ENCODE measurements at places on chromosomes 12 and 14. TPM values are rescaled to one million over a fixed set of nuclear protein-coding genes. Genes with fewer than 3 reads are reported as not detected.

GRCh38 chr14:61033855-61034254, 52.8 kb downstream of the SLC38A6 start:
- H3K4me1 ChIP-seq, result peaks cover 23% of the 10 kb centered on the region
- H3K27ac ChIP-seq, result peak overlapping the region; percentile 66
- H3K27me3 ChIP-seq, result no peaks in the 10 kb centered on the region
- DNase-seq, result no peak
- no peak overlapping the region for H3K4me3 ChIP-seq

DNA sequence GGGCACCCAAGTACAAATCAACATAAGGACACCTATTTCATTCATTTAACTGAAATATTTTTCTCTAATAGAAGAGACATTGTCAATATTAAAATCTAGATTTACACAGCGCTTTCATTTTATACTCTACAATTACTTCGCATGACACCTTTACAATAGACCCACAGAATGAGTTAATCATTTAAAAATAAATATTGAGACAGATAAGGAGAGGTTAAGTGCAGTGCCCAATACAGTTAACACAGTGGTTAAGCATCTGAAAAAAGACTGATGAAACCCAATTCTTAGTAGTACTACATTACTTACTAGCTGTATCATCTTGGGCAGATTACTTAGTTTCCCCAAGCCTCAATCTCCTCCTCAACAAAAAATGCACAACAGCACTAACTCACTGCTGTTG, 116.2 kb downstream of the DENND5B start:
- no peak overlapping the region for H3K4me3 ChIP-seq
- H3K36me3 ChIP-seq, result no peaks in the 10 kb centered on the region
- H3K27ac ChIP-seq, result no peak overlapping the region
- H3K4me1 ChIP-seq, result no peaks in the 10 kb centered on the region
- H3K27me3 ChIP-seq, result peaks cover 3% of the 10 kb centered on the region

GRCh38 chr14:73619524-73619923, 7.2 kb downstream of the ACOT6 start:
- DNase-seq, result no peak
- no peak overlapping the region for H3K4me3 ChIP-seq
- no peaks in the 10 kb centered on the region for H3K4me1 ChIP-seq
- no peaks in the 10 kb centered on the region for H3K36me3 ChIP-seq
- H3K27ac ChIP-seq, result no peak overlapping the region

GRCh38 chr14:69263771-69264170, 3.8 kb downstream of the GALNT16 start:
- peaks cover 7% of the 10 kb centered on the region for H3K4me1 ChIP-seq
- H3K27me3 ChIP-seq, result peaks cover 47% of the 10 kb centered on the region
- H3K27ac ChIP-seq, result no peak overlapping the region
- DNase-seq, result no peak
- H3K4me3 ChIP-seq, result no peak overlapping the region

DNA sequence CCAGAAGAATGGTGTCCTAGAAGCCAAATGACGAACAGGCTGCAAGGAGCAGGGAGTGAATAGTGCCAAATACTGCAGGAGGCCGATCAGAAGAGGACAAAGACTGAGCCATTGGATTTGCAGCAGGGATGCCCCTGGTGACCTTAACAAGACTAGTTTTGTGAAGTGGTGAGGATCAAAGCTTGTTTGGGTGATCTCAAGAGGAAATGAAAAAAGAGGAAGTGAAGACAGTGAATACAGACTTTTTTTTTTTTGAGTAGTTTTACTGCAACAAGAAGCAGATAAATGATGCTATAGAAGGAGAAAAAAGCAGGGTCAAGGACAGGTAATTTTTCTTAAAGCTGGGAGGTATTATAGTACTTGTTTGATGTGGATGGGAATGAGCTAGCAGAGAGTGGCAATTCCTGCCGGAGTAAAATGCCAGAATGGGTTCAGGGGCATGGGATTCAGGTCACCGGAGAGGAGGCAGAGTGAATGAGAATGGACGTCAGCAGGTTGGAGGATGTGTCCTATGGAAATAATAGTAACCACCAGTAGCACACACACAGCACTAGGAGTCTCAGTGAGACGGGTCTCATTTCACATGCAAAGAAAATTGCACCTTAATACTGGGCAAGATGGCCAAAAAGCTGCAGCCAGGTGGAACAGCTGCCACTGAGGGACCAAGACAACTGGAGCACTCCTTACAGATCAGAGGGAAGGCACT, 345.8 kb upstream of the CCDC196 start:
- DNase-seq, result no peak
- no peaks in the 10 kb centered on the region for H3K4me1 ChIP-seq
- no peak overlapping the region for H3K27ac ChIP-seq

DNA sequence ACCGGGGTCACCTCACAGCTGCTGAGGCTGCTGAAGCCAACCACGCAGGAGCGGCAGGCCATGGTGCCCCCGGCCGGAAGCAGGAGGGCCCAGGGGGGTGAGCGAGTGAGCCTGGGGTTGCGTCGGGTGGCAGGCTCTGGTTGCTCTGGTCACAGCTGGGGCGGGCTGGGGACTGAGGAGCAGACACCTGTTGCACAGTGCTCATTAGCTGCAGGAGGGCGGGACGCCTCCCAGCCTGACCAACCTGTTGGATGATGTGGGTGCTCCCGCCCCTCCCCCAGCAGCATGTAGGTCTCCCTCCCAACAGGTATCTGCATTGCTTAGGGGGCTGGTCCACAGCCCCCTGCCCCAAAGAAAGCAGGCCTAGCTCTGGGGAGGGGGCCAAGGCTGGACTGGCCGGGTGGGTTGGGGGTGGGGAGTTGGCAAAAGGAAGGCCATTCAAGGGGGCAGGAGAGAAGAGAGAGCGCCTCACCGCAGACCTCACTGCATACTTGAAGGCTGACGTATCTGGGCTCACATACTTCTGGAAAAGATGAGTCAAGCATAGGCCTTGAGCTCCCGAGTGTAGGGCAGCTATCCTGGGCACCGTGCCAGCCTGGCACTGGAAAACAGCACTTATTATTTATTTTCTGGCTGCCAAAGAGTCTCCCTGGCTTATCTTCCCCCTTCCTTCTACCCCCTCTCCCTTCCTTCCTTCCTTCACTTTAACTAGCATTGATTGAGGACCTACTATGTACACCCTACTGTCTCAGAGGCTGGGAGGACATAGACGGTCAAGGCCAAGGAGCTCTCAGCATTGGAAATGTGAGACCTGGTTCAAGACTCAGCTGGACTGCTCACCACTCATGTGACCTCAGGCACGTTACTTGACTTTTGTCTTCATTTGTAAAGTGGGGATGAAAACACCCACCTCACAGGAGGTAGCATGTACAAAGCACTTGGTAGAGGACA, at the start of gene KRT80:
KRT80 (minus strand) TSS at position 174 of the 951 bp plus-strand sequence; CDS start at position 62, 112 bp downstream.
- peaks cover 10% of the 10 kb centered on the region for H3K4me1 ChIP-seq
- H3K27ac ChIP-seq, result no peak within 1 kb of the TSS
- peak; percentile 21 for DNase-seq
- peaks cover 6% of the 10 kb centered on the region for H3K27me3 ChIP-seq

- DNase-seq, result no peak
- H3K27me3 ChIP-seq, result no peaks in the 10 kb centered on the region
- H3K4me3 ChIP-seq, result no peak overlapping the region
- H3K27ac ChIP-seq, result no peak overlapping the region
Measured at GRCh38 chr14:54133896-54134295, 177.3 kb upstream of the BMP4 start.

GRCh38 chr12:55654511-55655214, 18.0 kb downstream of the OR10P1 start:
- H3K27ac ChIP-seq, result no peak overlapping the region
- DNase-seq, result no peak
- peaks cover 4% of the 10 kb centered on the region for H3K4me1 ChIP-seq
- H3K27me3 ChIP-seq, result peaks cover 12% of the 10 kb centered on the region
- H3K4me3 ChIP-seq, result no peak overlapping the region

- DNase-seq, result peak; percentile 43
- H3K27me3 ChIP-seq, result no peaks in the 10 kb centered on the region
Measured at GRCh38 chr12:57086493-57087009, 2.4 kb upstream of the NAB2 start.

GRCh38 chr14:68964300-68965093, 14.6 kb downstream of the ACTN1 start:
- no peaks in the 10 kb centered on the region for H3K36me3 ChIP-seq
- no peak for DNase-seq
- H3K27ac ChIP-seq, result no peak overlapping the region
- H3K4me3 ChIP-seq, result no peak overlapping the region
- H3K27me3 ChIP-seq, result no peaks in the 10 kb centered on the region

- no peaks in the 10 kb centered on the region for H3K36me3 ChIP-seq
- H3K27me3 ChIP-seq, result peaks cover 9% of the 10 kb centered on the region
- H3K27ac ChIP-seq, result no peak overlapping the region
- no peak overlapping the region for H3K4me3 ChIP-seq
- DNase-seq, result no peak
- peaks cover 2% of the 10 kb centered on the region for H3K4me1 ChIP-seq
Measured at GRCh38 chr12:49910331-49911212, 6.9 kb upstream of the FAIM2 start.

- DNase-seq, result no peak
- H3K4me1 ChIP-seq, result peaks cover 40% of the 10 kb centered on the region
- peaks cover 16% of the 10 kb centered on the region for H3K27me3 ChIP-seq
- H3K27ac ChIP-seq, result no peak overlapping the region
Measured at GRCh38 chr14:75980856-75981255, 939 bp downstream of the TGFB3 start.

- no peak overlapping the region for H3K27ac ChIP-seq
- no peak overlapping the region for H3K4me3 ChIP-seq
- H3K27me3 ChIP-seq, result no peaks in the 10 kb centered on the region
Measured at GRCh38 chr12:71069311-71069710, 88.5 kb downstream of the TSPAN8 start.

DNA sequence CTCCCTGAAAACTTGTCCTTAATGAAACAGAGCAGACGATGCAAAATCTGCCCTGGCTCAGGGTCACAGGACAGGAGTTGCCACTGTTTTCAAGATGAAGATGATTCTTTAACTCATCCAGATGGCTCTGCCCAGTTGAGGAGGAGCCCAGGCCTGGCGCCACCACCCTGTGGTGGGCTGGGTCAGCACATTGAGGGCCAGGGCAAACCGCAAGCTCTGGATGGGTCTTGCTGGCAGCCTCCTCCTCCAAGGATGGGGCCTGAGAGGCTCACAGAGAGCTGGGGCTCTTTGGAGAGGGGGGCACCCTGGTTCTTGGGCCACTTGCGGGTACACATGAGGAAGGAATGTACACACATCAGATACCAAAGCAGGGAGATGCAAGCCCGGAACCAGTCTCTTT, 158.2 kb downstream of the NUAK1 start:
- H3K36me3 ChIP-seq, result no peaks in the 10 kb centered on the region
- DNase-seq, result no peak
- H3K4me3 ChIP-seq, result no peak overlapping the region
- H3K4me1 ChIP-seq, result no peaks in the 10 kb centered on the region
- no peaks in the 10 kb centered on the region for H3K27me3 ChIP-seq

DNA sequence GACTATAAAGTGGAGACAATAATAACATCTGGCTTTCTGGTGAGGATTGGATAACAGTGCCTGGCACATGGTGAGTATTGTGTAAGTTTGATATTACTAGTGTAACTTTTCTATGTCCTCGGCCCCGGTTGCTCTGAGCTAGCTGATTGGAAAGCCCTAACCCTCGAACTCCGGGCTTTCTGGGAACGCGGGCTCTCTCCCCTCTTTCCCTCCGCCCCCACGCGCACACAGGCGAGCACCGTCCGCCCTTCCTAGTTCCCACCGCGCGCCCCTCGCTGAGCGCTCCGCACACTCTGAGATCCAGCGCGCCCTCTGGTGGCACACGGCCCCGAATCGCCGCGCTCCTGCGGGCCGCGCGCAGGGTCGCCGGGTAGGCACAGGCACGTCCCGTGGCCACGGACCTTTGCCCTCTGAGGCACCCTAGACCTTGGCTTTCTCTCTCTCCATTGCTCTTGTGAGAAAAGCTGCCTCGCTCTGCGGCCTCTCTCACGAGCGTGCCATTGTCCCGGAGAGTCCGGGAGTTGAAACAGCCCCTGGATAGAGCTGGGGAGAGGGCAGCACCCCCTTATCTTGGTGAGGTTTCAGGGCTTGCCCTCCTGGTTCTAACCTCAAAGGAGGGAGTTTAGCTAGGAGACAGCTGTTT, 23.2 kb upstream of the ESRRB start:
- DNase-seq, result peak; percentile 46
- no peak overlapping the region for H3K27ac ChIP-seq
- H3K4me1 ChIP-seq, result peaks cover 4% of the 10 kb centered on the region

- H3K27me3 ChIP-seq, result peaks cover 58% of the 10 kb centered on the region
- H3K36me3 ChIP-seq, result no peaks in the 10 kb centered on the region
- H3K27ac ChIP-seq, result no peak overlapping the region
- peak overlapping the region; percentile 78 for H3K4me3 ChIP-seq
Measured at GRCh38 chr14:33948869-33949408, 1.9 kb downstream of the EGLN3 start.

GRCh38 chr12:62803756-62804155, 131.2 kb downstream of the PPM1H start:
- H3K27ac ChIP-seq, result no peak overlapping the region
- no peak for DNase-seq
- no peaks in the 10 kb centered on the region for H3K4me1 ChIP-seq
- peaks cover 3% of the 10 kb centered on the region for H3K27me3 ChIP-seq
- no peaks in the 10 kb centered on the region for H3K36me3 ChIP-seq

The CLMN gene
- total RNA-seq, result 0.33 TPM

The KRT2 gene
- not detected for total RNA-seq

GRCh38 chr12:127550271-127550670, 716.7 kb upstream of the TMEM132C start:
- no peak for DNase-seq
- H3K4me1 ChIP-seq, result peaks cover 2% of the 10 kb centered on the region

GRCh38 chr12:16475521-16475920, 128.1 kb downstream of the MGST1 start:
- H3K27me3 ChIP-seq, result no peaks in the 10 kb centered on the region
- no peak overlapping the region for H3K27ac ChIP-seq

DNA sequence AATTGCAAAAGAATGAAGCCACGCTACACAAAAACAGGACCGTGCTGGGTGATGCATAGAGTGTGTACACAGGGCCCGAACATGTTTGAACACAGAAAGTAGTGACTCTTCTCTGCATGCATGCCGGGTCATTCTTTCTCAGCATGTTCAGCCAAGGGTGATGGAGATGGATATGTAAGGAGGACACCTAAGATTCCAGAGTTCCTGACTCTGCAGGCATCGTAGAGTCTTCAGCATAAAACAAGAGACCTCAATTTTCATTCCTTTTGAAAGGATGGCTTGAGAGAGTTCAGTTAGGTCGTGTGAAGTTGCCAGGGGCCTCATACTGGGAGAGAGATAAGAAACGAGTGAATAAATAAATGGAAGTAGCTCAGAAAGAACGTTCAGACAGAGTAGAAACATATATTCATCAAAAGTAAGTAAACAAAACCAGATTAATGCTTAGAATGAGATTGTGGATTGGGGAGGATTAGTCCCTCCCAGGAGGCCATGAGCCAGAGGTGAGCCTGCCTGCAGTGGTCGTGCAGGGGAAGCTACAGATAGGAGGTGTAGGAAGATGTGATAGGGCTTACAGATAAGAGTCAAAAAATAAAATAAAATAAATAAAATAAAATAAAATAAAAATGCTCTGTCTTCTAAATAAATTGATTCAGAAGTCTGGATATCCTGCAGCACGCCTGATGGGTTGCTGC, 27.6 kb upstream of the SEL1L start:
- no peak overlapping the region for H3K4me3 ChIP-seq
- no peaks in the 10 kb centered on the region for H3K36me3 ChIP-seq
- H3K4me1 ChIP-seq, result no peaks in the 10 kb centered on the region
- peaks cover 9% of the 10 kb centered on the region for H3K27me3 ChIP-seq

All from activated CD4-positive, alpha-beta memory T cell treated with anti-CD3 and anti-CD28 coated beads, Interleukin-2, amount 10 ng/mL, durations not matched to agents 7 days and 5 days (primary cell).